ENCODE measurements at places on chromosomes 5 and 9. TPM values are rescaled to one million over a fixed set of nuclear protein-coding genes. Genes with fewer than 3 reads are reported as not detected.

DNA sequence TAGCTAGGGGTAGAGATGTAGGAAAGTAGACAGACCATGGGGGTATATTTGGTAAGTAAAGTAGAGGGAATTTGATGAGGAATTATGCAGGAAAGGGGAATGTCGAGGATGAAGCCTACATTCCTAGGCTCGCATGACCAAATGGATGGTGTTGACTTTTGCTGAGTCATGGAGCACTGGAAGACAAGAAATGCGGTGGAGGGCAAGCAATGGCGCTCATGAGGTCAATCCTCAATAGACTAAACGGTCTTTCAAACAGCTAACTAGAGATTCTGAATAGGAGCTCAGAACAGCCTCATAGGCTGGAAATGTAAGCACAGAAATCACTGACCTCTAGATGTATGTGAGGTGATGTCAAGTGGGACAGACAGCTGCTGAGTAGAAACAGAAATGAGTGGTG lies 50.7 kb upstream of the FST start:
- DNase-seq: no peak

DNA sequence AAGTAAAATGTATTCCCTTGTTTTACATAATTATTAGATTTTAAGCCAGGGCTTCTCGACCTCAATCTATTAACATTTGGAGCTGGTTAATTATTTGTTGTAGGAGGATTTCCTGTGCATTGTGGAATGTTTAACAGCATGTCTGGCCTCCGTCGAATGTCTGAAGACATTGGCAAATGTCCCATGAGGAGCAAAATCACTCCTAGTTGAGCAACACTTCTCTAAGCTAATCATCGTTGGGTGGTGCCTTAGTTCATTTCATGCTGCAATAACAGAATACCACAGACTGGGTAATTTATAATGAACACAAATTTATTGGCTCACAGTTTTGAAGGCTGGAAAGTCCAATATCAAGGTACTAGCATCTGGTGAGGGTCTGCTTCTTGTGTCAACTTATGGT lies 13.4 kb upstream of the VPS13A start:
- DNase-seq: no peak

Gene HBEGF
- total RNA-seq: 31.6 TPM

Gene PCDHB15
- total RNA-seq: 3.0 TPM

Gene OGN
- total RNA-seq: not detected

- DNase-seq: no peak
Measured at GRCh38 chr5:143448518-143448917, 45.0 kb upstream of the NR3C1 start.

GRCh38 chr9:136212345-136212950 lies 7.5 kb upstream of the LHX3 start:
- DNase-seq: no peak

DNA sequence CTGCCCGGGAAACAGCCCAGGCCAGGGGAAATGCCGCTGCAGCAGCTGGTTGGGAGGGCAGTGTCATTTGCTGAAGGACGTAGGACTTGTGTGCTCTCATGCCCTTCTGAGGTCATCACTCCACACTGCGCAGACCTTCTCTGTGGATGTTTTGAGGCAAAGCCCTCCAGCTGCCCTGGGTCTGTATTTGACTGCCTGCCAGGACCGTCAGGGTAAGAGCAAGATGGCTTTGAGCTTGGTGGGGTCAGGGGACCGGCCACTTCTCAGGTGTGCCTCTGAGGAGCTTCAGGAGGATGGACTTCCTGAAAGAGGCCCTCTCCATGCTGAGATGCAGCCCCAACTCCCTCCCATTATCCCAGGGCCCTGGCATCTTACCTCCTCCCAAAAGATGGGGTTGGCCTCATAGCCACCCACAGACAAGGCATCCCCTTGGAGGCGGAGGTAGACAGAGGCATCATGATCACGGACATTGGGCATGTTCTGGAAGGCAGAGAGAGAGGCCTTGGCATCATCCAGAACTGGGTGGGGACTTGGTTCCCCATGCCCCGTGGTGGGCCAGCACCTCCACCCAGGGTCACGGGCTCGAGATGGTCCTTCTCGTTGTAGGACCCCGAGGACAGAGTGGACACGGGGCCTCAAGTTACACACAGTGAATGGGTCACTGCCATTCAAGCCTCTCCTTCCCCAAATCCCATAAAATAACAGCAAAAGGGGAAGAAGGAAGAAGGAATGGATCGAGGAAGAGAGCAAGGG lies 19.4 kb downstream of the SARDH start:
- DNase-seq: no peak

DNA sequence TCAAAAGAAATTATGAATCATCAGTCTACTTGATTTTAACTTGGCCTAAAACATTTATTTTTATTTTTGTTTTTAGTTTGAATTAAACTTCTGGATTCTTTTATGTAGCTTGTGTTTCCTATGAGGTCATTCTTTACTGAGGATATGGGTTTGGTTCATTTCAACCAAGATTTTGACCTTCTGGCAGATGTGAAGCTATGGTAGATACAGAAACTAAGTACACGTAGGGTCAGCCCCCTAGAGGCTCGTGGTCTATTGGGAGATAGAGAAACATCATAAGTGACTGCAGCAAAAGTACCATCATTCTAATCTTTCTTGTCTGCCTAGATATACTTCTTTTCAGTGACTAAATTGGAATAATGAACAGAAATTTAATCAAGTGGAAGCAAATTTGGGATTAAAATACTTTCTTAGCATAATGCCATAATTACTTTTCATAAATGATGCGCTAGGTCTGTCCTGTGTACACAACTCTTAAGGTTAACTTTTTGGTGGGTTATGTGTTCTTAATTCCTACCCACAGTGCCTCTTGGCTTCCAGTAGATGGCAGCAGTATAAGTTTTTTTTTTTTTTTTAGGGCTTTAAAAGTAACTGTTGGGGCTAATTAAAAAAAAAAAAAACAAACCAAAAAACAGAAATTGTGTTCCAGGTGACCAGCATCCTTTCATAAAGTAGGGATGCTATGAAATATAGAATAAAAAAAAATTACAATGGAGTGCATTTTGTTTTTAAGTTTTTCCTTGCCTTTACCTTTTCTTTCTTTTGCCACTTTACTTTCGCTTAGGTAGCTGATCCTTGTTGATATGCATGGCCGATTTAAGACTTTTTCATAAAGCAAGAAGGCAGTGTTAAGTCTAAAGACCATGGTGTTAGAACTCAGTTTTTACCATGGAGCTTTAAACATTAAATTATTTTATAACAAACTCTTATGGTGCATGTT lies 49.9 kb downstream of the LRRTM2 start:
- DNase-seq: no peak

DNA sequence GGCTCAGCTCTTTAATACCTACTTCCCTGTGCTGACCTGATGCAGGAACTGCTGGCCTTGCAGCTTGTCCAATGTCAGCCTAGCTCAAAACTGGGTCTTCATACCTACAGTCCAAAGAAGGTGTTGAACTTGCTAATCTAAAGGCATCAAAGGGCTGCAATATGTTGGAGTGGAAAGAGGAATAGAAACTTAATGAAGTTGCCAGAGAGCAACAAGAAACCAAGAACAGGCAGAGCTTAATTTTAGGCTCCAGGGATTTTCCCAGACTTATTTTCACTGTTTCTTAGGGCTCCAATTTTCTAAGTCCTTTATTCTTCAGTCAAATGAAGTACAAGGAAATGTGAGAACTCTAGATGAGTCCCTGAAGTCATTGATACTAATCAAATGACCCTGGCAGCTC lies 17.6 kb upstream of the ERCC6L2 start:
- DNase-seq: no peak

DNA sequence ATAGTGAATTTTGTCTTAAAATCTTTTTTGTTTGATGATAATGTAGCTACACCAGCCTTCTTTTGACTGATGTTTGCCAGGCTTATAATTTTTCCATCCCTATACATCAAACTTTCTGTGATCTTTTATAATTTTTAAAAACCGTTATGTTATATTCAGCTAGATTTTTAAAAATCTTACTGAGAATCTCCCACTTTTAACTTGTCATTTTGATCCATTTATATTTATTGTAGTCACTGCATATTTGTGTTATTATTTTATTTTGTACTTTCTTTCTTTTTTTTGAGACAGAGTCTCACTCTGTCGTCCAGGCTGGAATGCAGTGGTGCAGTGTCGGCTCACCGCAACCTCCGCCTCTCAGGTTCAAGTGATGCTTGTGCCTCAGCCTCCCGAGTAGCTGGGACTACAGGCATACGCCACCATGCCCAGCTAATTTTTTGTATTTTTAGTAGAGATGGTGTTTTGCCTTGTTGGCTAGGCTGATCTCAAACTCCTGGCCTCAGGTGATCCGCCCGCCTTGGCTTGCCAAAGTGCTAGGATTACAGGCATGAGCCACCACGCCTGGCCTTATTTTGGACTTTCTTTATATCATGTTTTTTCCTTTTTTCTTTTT lies 12.7 kb downstream of the MRRF start:
- no peak for DNase-seq

DNA sequence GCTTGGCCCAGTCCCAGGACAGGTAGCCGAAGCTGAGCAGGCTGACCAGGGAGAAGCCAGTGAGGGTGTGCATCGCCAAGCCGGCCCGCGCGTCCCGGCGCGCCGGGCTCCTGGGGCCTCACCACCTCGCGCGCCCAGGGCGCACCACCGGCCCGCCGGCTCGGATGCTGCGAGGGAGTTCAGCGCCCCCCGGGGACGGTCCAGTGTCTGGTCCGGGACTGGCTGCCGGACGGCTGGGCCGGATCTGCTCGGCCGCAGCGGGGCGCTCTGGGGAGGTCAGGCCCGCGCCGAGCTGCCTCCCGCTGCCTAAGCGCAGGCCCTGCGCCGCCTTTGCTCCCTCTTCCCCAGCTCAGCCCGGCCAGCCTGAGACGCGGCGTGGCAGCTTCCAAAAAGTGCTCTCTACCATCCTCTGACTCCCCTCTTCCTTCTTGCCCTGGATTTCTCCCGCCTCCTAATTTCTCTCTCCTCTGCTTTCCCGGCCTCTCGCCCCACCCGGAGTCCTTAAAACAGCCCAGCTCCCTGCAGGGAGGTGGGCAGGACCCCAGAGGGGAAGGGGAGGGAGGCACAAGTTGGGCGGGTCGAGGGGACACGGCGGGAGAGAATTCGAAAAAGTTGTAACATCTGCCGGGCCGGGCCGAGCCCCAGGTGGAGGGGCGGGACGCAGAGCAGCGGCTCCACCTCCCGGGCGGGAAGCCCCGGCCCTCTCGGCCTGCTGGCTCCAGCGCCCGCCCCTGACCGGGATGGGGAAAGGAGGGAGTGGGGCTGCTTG lies at the start of gene ARSI:
ARSI (minus strand) TSS at position 605 of the 769 bp plus-strand sequence; CDS start at position 73, 532 bp downstream.
- peak; percentile 23 for DNase-seq

DNA sequence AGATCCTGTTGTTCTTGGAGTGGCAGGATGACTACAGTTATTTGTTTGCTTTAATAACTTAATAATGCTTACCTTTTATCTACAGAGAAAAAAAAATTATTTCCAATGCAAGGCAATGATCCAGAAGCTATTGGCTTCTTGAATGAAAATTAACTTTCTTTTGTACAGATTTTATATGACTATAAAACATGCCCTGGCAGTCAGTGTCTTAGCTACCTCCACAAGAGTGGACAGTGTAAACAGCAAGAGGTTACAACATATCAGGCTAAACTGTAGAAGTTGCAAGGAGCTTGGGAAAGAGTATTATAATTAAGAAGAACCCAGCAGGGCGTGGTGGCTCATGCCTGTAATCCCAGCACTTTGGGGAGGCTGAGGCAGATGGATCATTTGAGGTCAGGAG lies 49.1 kb downstream of the BNC2 start:
- no peak for DNase-seq

DNA sequence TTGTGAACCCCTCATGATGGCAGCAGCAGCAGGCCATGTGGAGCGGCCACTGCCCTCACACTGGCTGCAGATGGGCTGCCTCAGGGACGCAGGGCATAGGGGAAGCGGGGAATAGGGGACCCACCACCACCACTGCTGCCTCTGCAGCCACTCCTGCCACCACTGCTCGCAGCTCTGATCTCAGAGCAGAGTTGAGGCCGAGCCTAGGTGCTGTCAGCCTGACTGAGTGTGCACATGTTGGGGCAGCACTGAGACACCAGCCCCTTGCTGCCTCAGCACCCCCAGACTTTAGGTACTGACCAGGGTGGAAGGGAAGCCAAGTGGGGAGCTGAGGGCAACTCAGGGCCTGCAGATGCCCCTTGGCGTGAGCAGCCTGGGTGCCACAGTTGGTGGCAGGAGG lies 843.9 kb upstream of the DMAC1 start:
- no peak for DNase-seq

GRCh38 chr5:57447658-57448057 lies 35.0 kb downstream of the ACTBL2 start:
- no peak for DNase-seq

Gene ABCA2
- 15.4 TPM for total RNA-seq

DNA sequence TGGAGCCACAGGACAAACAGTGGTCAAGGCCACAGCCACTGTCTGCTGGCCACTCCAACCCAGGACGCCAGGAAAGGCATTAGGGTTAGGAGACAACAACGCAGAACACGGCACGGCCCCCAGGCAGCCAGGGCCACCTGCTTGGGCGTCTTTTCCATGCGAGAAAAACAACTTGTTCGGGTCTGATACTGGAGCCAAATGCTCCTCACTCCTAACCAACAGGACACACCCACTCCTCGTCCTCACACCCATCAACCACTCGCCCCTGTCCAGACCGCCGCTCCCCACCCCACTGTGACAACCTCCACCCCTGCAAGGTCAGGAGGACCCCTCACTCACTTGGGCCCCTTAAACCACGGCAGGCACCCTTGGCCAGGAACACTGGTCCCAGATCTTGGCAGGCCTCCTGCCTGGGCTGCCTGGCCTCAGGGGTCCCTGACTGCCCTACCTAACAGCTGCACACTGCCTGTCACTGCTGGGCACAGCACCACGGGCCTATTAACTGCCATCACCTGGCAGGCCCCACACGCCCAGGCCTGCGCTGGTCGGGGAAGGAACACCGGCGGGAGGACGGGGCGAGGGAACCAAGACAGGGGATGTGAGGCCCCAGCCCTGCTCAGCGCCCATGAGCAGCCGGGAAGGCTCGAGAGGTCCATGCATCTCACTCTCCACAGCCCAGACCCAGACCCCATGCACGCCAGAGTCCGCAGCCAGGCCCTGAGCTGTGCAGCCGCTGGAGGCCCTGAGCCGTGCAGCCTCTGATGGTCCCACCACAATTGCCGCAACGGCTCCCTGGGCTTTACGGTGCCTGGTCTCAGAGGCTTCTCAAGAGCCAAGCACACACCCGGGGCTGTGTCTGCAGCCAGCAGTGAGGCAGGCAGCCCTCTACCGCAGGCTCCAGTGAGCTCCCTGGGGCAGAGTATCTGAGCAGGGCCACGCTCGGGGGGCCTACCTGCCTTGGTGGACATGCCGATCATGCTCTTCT lies 13.8 kb downstream of the CLPTM1L start:
- DNase-seq: no peak

Gene BARX1
- not detected for total RNA-seq

DNA sequence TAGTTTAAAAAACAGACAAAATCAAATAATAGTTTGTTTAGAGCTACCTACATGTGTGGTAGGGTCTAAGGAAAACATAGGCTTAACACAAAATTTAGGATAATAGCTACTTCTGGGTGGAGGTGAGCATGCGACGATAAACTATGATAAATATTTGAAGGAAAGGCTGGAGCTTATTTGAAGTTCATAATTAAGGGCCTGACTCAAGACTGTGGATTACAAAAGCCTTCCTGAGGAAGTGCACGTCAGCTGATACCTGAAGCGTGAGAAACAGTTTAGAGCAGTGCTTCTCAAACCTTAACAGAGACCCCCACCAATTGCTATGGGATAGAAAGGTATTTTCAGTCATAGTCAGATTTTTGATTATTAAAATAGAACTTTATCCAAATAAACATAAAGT lies 20.4 kb upstream of the UBLCP1 start:
- no peak for DNase-seq

Data from kidney epithelial cell (primary cell).